Stimulated activated CD4-positive, alpha-beta T cell treated with anti-CD3 and anti-CD28 coated beads, Interleukin-4, amount 100 ng/mL, for 24 hours (primary cell): ENCODE measurements at places on chromosomes 16 and 17.

DNA sequence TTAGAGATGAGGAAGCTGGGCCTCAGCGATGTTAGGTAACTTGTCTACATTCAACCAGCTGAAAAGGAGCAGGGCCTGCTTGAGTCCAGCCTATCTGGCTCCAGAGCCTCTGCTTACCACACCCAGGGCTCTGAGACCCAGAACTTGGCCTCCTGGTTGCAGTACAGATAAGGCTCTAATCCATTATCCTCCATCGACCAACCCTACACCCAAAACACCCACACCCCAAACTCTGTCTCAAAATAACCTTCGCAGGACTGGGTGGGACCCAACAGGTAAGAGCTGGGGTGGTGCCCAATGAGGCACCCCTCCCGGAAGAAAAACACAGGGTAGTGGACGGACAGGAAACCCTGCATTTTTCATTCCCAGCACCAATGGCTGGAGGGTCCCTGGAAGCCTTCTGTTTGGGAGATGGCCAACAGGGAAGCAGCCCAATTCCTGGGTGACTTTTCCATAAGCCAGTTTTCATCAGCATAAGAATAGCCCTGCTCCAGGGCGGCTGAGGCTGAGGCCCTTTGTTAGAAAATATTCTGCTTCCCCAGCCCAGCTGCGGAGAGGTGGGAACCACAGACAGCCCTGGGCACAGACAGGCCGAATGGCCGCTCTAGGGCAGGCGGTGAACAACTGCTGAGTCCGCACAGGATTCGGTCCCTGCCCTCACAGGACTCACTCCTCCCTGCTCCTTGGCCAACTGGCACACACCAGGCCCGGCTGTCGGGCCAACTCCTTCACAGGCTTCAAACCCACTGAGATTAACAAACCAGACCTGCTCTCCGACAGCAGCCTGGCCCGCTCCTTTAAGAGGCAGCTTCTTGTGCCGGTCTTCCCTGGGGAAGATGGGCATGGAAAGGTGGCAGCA lies 9.8 kb downstream of the SMIM5 start:
- DNase-seq = no peak

DNA sequence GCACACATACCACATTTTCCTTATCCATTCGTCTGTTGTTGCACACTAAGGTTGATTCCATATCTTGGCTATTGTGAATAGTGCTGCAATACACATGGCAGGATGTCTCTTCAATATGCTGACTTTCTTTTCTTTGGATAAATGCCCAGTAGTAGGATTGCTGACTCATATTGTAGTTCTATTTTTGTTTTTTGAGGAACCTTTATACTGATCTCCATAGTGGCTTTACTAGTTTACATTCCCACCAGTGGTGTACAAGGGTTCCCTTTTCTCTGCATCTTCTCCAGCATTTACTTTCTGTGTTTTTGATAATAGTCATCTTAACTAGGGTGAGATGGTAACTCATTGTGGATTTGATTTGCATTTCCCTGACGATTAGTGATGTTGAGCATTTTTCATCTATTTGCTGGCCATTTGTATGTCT lies 118.1 kb downstream of the STXBP4 start:
- DNase-seq = no peak

- DNase-seq = no peak
Observed at GRCh38 chr17:6546069-6546718, 10.2 kb downstream of the PITPNM3 start.

DNA sequence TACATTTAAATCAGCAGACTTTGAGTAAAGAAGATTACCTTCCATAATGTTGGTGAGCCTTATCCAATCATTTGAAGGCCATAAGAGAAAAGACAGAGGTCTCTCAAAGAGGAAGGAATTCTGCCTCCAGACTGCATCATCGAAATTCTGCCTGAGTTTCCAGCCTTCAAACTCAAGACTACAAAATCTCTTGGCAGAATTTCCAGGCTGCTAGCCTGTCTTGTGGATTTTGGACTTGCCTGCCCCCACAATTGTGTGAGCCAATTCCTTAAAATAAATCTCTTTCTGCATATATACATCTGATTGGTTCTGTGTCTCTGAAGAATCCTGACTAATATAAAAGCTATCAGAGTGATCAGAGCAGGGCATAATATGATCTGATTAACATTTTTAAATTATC lies 216.6 kb upstream of the CPHXL start:
- DNase-seq = no peak

- DNase-seq = no peak
Observed at GRCh38 chr17:63706336-63707082, 6.6 kb upstream of the LIMD2 start.

- no peak for DNase-seq
Observed at GRCh38 chr16:62208934-62209333, 172.7 kb upstream of the CDH8 start.

GRCh38 chr17:81993729-81994592 lies 16.5 kb downstream of the ASPSCR1 start:
- DNase-seq = no peak

GRCh38 chr17:73232587-73233373 lies 28.9 kb downstream of the CPSF4L start:
- DNase-seq = peak; percentile 40

- DNase-seq = no peak
Observed at GRCh38 chr17:728911-729310, 3.5 kb upstream of the TLCD3A start.

- DNase-seq = peak; percentile 62
Observed at GRCh38 chr16:15055141-15056053, 477 bp downstream of the NTAN1 start.

DNA sequence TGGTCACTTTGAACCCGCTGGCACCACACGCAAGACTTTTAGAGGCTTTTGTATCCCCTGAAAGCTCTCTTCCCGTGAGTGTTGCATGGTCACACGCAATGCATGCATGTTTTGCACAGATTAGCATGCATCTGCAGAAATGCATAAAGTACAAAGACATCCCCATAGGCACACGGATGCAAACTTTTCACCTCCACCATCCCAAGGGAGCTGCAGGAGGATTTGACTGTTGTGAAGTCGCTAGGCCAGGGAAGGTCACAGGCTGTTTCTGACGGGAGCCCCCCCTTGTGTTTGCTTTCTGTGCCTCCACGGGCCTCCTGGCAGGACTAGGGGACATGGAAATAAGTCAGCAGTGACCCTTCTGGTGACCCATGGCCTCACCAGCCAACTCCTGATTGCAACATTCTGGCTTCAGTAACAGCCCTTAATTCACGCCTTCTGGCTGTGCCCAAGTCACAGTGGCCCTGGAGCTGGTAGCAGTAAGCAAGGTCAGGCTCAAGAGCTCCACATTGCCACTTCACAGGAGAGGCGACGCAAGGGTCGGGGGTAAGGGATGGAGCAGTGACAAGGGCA lies 45.1 kb downstream of the SOX9 start:
- no peak for DNase-seq

DNA sequence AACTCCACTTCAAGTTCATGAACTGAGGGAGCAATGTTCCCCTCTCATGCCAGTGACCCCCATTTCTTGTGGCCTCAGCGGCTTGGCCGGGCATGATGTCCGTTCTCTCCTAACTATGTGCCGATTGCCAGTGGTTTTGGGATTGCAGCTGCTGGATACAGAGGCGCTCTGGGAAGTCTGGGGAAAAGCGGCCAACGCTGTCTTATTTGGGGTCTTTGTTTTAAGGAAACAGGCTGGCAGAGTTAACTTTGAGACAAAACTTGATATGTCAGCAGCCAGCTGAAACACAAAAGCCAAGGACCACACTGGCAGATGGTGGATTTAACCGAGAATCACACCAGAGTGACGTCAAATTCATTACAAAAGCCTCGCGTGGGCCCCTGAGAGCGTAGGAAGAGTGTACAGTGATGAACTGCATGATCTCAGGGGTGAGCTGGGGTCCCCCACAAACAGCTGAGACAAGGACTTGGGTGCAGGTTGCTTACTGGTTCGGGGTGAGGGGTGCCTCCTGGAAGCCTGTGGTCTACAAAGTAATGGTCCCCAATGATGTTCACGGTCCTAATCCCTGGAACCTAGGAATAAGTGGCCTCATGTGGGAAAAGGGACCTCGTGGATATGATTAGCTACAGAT lies 180.4 kb downstream of the IRF8 start:
- no peak for DNase-seq

GRCh38 chr16:70747703-70748631 lies 53.0 kb downstream of the VAC14 start:
- no peak for DNase-seq

- DNase-seq = peak; percentile 48
Observed at GRCh38 chr17:77857613-77858012, 100.9 kb upstream of the TNRC6C start.

DNA sequence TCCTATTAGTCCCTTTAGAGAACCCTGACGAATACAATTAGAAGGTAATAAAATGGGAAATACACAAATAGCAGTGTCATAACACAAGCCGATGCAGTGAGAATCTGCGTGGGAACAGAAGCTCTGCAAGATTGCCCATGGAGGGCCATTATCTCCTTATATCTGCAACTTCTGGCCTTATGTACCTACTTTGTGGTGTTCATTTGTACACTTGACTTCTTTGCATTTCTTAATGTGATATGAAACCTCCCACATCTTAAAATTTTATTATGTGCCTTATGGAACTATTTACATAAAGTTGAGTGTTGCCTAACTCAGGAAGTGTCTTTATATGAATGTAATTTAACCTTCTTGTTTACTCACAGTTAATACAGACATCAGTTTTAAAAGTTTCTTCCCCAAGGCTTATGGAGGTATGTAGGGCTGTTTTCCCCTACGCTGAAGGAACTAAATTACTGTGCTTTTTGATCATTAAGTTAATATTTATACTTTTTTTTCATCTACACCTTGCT lies 10.1 kb upstream of the TANC2 start:
- DNase-seq = no peak

- DNase-seq = no peak
Observed at GRCh38 chr17:50026046-50026675, 29.7 kb upstream of the ITGA3 start.

- no peak for DNase-seq
Observed at GRCh38 chr16:26133416-26134093, 441.8 kb downstream of the HS3ST4 start.

GRCh38 chr16:12885742-12886141 lies 15.7 kb upstream of the SHISA9 start:
- no peak for DNase-seq

- no peak for DNase-seq
Observed at GRCh38 chr16:74657870-74658642, 8.6 kb downstream of the RFWD3 start.

- no peak for DNase-seq
Observed at GRCh38 chr17:62791767-62792446, 16.2 kb downstream of the MARCHF10 start.

DNA sequence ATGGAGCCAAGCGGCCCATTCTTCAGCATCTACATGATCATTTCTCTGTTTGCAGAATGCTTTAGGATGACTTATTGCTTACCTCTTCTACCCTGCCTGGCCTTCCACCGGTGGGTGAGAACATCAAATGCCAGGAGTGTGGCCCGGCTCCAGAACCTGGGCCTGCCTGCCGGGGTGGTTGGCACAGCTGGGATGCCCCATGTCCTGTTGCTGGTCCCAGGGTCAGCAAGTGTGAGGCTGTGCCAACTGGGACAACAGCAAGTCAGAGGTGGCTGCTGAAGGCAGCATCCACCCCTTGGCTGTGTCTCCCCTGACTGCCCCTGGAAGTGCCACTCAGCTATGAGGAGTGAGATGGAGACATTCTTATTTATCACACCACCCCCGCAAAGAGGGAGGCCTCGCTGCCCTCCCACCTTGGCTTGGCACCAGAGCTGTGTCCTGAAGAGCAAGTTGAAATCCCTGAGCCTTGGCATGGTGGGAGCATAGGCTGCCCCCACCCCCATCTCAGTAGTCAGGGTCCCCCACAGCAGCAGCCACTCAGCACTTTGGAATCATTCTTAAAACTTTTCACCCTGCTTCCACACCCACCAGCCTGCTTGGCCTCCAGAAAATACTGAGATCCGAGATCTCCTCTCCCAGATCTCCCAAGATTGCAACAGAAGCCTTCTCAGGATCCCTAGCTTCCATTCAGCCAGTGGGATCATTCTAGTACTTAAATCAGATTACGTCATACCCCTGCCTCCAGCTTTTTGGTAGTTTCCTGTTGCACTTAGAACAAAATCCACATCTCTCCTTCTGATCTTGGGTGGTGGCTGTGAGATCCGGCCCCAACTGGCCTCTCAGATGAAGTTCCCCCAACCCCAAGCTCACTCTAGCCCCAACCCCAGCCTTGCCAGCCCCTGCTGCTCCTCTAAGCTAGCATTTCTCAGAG lies 127.5 kb downstream of the SOCS1 start:
- no peak for DNase-seq

DNA sequence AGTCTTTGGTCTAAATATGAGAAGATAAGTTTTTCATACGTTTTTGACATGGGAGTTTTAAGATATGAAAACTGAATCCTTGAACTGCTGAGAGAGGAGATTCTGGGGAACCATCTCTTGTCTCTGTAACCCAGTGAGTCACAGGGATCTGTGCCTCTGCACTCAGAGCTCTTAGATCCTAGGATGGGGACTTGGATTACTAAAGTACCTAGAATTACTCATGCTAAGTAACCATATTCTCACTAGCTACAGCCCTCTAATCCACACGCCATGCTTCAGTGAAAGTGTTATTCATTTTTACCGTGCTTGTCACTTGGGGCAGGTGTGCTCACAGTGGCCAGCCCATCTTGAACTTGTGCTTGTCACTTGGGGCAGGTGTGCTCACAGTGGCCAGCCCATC lies 2.0 kb downstream of the MRM3 start:
- no peak for DNase-seq

GRCh38 chr17:41813699-41814124 lies 908 bp downstream of the FKBP10 start:
- DNase-seq = no peak
